ENCODE measurements at places on chromosomes 7 and 10.

- no peak for DNase-seq
Observed at GRCh38 chr7:26684447-26684846, 179.9 kb downstream of the SKAP2 start.

GRCh38 chr7:80047856-80048459 is 86.7 kb upstream of the GNAI1 start:
- DNase-seq: no peak

DNA sequence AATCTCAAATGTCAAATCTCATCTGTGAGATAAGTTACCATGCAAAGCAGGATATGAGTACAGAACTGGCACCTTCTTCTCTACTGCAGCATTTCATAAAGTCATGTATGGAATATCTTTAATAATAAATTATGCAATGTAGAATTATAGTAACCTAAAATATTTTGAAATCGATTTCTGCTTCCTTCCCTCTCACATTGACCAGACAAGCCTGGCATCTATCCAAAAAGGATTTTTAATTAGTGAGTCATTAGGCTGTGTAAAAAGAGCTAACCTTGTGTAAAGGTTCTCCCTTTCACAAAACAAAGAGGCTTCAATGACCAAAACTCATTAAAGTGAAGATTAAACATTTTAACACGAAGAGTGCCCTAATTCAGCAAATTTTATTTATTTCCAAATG is 48.8 kb upstream of the EXOC6 start:
- DNase-seq: no peak

- no peak for DNase-seq
Observed at GRCh38 chr10:70139997-70140250, 6.6 kb downstream of the TYSND1 start.

GRCh38 chr7:92973293-92973731 is 136.9 kb upstream of the CDK6 start:
- no peak for DNase-seq

DNA sequence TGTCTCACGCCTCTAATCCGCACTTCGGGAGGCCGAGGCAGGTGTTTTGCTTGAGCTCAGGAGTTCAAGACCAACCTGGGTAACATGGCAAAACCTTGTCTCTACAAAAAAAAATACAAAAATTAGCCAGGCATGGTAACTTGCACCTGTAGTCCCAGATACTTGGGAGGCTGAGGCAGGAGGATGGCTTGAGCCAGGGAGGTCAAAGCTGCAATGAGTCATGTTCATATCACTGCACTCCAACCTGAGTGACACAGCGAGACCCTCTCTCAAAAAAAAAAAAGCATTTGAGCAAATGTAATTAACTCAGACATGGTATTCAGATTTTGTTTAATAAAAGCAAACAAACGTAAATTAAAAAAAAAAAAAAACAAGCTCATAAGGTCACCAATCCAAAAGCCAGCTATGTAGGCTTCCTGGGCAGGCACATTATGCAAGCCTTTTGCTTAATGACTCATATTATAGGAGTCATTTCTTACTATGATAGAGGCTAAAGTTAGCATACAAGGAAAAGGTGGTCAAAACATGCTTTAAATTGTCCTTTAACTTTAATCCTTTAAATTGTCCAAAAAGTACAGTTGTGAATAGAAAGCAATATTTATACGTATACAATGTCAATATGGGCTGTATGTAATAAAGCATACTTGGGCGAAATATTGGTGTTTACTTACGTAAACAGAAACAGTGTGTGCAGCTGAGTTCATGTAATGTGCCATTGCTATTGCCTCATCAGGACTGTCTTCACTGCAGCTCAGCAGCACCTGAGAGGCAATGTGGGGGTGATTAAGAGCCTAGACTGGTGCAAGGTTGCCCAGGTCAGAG is 13.0 kb downstream of the AKR1D1 start:
- no peak for DNase-seq

DNA sequence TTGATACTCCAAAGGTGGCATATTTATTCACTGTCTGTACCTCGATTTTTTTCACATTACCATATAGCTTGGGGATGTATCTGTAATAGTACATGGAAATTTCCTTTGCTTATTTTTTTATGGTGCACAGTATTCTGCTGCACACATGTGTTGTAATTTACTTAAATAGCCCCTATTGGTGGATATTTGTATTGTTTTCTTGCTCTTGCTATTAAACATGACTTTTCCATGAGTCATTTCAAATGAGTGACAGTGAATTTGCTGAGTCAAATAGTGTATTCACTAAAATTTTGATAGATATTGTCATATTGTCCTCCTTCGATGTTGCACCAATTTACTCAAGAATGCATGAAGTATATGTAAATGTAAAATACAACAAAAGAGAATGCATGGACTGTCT is 122.7 kb upstream of the STEAP4 start:
- no peak for DNase-seq

DNA sequence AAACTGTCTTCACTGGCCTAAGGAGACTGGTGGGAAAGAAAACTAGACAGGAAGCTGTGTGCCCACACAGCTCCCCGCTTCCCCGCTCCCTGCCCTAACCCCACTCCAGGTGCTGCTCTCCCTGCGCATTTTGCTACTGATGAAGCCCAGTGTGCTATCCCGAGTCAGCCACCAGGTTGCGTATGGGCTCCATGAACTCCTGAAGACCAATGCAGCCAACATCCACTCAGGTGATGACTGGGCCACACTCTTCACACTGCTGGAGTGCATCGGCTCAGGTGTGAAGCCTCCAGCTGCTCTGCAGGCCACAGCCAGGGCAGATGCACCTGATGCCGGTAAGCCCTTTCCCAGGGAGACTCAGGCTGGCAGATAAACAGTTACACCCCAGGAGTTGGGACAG is 20.3 kb upstream of the NFKB2 start:
- no peak for DNase-seq

DNA sequence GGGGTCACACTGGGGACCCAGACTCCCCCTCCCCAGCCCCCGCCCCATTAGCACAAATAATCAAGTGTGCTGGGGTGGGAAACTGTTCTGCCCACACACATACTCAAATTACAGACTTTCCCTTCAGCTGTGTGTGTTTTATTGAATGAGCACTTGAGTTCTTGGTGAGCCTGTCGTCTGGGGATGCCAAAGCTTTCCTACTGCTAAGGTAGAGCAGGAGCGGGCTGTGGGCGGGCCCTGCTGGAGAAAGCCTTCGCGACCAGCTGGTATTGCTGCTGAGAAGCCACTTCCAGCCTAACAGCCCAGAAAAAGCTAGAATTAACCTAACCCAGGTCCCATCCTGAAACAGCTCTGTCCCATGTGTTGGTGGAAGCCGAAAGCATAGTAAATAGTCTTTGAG is 87.0 kb upstream of the KMT2E start:
- no peak for DNase-seq

DNA sequence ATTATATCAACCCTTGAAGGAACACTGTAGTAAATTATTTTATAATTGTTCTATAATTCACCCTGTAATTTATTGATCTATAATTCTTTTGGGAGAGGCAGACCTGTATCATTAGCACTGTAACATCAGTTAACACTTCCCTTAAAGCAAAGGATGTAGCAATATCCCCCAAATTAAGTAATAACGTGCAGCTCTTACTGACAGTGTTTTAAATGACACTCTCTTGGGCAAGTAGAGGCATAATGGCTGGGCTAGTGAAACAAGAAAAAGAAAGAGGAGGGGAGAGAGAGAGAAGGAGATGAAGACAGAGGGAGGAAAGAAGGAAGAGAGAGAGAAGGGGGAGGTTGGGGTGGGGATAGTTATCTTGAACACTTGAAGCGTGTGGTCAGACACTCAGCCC is 161.0 kb upstream of the RNF32 start:
- DNase-seq: no peak

DNA sequence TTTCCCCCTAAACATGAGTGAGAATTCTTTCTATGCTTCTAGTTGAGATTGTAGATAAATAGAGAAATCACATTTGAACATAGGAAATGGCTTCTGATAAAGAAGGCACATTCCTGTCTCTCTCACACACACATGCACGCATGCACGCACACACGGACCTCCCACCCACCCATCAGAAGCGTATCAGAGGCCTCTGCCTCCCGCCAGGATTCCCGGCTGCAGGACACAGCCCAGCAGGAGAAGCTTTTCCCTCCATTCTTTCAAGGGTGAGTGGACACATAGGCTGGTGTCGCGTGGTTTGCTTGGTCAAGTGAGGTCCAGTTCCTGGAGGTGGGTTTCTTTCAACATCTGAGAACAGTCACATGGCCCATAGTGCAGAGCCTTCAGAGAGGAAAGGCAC is 34.2 kb downstream of the KLF6 start:
- no peak for DNase-seq

DNA sequence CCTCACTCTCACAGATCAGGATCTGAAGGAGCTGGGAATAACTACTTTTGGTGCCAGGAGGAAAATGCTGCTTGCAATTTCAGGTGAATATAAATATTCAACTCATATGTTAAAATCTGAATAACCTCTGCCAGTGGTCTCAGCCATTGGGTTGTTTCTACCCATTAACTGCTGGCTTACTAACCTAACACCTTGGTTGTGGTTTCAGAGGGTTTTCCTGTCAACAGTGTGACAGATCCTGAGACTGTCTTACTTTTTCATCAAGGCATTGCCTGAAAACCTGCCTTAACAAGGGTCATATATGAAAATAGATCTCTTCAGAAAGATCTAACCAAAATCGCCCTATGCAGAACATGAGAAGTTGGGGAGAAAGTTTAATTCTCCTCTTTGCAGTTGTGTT is 307.7 kb downstream of the BICC1 start:
- no peak for DNase-seq

- no peak for DNase-seq
Observed at GRCh38 chr7:46972205-46972604, 609.7 kb downstream of the TNS3 start.

DNA sequence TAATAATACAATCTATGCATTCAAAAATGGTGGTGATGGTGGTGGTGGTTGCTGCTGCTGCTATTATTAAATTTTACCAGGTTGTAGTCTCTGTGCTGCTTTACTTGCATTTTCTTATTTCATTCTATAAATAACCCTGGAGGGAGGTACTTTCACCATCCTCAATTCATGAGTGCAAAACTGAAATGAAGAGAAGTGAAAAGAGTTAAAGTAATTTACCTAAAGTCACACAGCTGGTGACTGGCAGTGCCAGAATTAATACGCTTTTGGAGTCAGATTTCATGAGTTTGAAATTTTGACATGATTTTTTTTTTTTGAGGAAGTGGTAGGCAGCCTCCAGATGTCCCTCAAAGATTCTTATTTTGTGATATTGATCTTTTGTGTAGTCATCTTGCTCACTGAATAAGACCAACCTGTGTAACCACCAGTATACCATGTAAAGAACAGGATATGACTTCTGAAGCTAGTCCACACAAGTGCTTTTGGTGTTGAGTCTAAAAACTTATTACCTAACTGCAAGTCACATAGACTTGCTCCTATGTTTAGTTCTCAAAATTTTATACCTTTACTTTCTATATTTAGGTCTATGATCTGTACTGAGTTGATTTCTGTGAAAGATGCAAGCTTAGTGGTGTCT is 218.8 kb downstream of the ZWINT start:
- no peak for DNase-seq

DNA sequence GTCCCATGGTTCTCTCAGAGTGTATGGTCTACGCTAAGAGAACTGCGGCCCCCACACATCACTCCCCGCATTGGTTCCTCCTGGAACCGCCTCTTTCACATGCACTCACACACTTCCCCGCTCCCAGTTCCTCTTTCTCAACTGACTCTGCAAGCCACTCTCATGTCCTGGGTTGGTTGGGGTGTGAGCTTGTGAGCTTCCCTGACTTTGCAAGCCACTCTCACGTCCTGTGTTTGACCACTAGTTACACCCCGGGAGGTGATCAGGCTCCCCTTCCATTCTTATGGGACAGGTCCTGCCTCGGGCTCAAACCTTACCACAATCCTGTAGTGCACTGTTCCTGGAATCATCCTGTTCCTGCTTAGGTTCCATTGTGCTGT is 105.0 kb downstream of the TRIM24 start:
- no peak for DNase-seq

GRCh38 chr10:100688201-100688600 is 57.2 kb upstream of the PAX2 start:
- DNase-seq: no peak

DNA sequence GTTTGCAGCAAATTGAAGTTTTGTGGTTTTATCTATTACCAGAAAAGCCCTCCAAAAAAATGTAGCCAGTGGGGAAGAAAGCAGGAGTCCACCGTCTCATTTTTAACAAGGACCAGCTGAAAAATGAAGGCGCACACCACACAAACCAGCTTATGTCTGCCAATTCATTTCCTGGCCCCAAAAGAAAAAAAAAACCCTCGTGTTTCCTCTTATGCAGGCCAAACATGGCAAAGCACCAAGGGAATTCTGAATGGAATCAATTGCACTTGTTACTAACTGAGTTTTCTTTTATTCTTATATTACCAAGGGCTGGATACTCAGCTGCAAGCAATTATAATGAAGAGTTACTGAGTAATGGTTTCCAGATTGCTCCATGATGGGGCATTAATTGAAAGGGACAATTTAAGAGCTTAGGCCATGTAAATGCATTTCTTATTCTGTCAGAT is 428.3 kb upstream of the NPVF start:
- DNase-seq: no peak

GRCh38 chr7:73431041-73431835 is 2.3 kb upstream of the FZD9 start:
- DNase-seq: no peak

GRCh38 chr7:50598460-50599343 is 33.5 kb upstream of the DDC start:
- no peak for DNase-seq
